ENCODE measurements at places on chromosomes 1 and 21. TPM values are rescaled to one million over a fixed set of nuclear protein-coding genes. Genes with fewer than 3 reads are reported as not detected.

The PSRC1 gene
- 34.6 TPM for total RNA-seq

The VASH2 gene
- 0.90 TPM for total RNA-seq

The TMEM269 gene
- not detected for total RNA-seq

The CD48 gene
- not detected for total RNA-seq

The HES3 gene
- total RNA-seq = not detected

The KCNA2 gene
- total RNA-seq = under 0.01 TPM

The FCGR1A gene
- not detected for total RNA-seq

GRCh38 chr1:163231385-163231784 lies 28.7 kb upstream of the RGS5 start:
- no peaks in the 10 kb centered on the region for H3K36me3 ChIP-seq
- no peaks in the 10 kb centered on the region for H3K27me3 ChIP-seq
- H3K27ac ChIP-seq = no peak overlapping the region
- H3K4me1 ChIP-seq = peaks cover 4% of the 10 kb centered on the region
- DNase-seq = peak; percentile 75

DNA sequence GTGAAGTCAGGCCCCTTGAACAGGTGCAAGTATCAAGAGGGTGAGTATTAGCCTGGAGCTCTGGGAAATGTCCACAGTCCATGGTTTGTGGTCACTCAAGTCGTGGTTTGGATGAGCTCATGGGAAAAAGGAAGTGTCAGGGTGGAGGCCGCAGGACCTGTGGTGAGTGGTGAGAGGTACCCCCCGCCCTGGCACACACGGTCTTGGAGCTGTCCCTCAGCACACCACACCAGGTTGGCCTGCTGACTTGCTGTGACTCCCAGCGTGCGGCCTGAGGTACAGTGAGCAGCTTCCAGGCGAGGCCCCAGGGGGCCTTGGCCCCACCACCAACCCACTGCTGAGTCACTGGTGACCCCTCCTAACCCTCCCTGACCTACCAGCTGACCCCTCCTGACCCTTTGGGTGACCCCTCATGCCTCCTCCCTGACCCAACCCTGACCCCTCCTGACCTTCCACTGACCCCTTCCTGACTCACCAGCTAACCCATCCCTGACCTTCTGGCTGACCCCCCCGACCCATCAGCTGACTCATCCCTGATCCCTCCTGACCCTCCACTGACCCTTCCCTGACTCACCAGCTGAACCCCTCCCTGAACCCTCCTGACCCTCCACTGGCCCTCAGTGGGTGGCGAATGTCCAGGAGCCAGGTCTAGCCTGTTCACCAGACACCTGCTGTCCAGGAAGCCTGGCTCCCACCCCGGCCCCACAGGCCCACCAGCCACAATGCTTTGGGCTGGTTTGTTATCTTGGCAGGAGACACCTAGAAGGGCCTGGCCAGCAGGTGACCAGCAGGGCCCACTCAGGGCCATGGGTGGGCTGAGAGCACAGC lies 34.8 kb upstream of the RNF187 start:
- no peak overlapping the region for H3K4me3 ChIP-seq
- H3K36me3 ChIP-seq = no peaks in the 10 kb centered on the region
- peak; percentile 25 for DNase-seq
- H3K27ac ChIP-seq = no peak overlapping the region

GRCh38 chr1:155167166-155168104 lies 5.7 kb downstream of the KRTCAP2 start:
- DNase-seq = peak; percentile 72
- H3K4me1 ChIP-seq = peaks cover 4% of the 10 kb centered on the region
- peaks cover 6% of the 10 kb centered on the region for H3K27me3 ChIP-seq
- no peak overlapping the region for H3K4me3 ChIP-seq
- no peak overlapping the region for H3K27ac ChIP-seq

GRCh38 chr1:3563610-3564009 lies 47.7 kb downstream of the MEGF6 start:
- DNase-seq = no peak
- H3K36me3 ChIP-seq = no peaks in the 10 kb centered on the region
- H3K4me1 ChIP-seq = no peaks in the 10 kb centered on the region

DNA sequence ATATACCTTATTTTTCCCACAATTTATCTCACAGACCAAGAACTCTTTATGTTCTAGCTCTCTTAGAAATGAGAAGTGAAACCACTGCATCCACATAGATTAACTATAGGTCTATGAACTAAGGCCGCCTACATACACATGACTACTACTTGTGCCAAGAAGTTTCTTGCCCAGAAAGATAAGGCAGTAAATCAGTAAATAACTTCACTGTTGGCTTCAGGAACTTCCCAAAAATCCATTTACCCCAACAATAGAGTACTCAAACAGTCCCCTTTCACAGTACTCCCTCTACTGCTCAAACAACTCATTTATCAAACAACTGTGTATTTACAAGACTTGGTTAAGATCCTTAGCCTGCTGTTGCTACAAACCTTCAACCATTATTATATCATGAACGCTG lies 96.5 kb downstream of the NME7 start:
- no peak overlapping the region for H3K4me3 ChIP-seq
- H3K4me1 ChIP-seq = no peaks in the 10 kb centered on the region
- DNase-seq = no peak
- no peaks in the 10 kb centered on the region for H3K36me3 ChIP-seq
- H3K27me3 ChIP-seq = no peaks in the 10 kb centered on the region
- no peak overlapping the region for H3K27ac ChIP-seq

- peaks cover 8% of the 10 kb centered on the region for H3K4me1 ChIP-seq
- H3K27ac ChIP-seq = peak overlapping the region; percentile 40
- no peak overlapping the region for H3K4me3 ChIP-seq
- DNase-seq = no peak
These were observed 144.6 kb downstream of the SLC30A10 start for GRCh38 chr1:219783605-219784235.

DNA sequence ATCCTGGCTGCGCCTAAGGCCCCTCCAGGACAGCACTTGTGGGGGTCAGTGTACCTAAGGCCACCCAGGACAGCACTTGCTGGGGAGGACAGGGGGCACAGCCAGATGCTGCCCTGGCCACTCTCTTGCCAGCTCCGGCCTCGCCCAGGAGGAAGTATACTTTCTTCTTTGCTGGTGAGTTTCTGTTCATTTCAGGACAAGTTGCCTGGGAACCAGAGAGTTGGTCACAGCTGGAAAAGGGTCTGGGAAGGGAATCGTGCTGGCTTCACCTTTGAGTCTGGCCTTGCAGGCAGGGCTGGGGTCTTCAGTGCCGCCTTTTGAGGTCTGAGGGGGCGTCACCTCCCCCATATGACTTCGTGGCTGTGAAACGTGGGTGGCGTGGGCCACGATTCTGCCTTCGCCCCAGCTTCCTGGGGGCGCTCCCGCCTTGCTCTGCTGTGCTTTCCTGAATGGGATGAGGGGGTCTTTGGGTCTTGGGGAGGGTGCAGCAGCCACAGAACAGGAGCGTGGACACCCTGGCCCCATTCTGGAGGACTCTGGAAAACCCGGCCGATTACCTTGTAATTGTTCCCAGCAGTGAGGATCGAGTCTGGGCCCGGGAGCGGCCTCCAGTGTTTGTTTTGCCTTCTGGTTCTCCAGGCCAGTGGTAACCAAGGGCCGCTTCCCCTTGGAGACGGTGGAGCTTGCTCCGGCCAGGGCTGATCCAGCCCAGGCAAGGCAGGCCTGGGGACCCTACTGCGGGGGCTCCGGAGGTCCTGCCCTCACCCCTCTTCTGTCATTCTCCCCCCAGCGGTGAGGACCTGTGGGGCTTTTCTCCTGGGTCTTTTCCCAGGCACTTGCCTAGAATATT lies 45.9 kb downstream of the SPSB1 start:
- H3K27ac ChIP-seq = no peak overlapping the region
- H3K27me3 ChIP-seq = no peaks in the 10 kb centered on the region
- no peak overlapping the region for H3K4me3 ChIP-seq
- no peaks in the 10 kb centered on the region for H3K36me3 ChIP-seq

GRCh38 chr1:113905435-113905861 lies 322 bp downstream of the DCLRE1B start:
- no peaks in the 10 kb centered on the region for H3K27me3 ChIP-seq
- H3K36me3 ChIP-seq = peaks cover 5% of the 10 kb centered on the region
- H3K27ac ChIP-seq = peak overlapping the region; percentile 52
- H3K4me1 ChIP-seq = no peaks in the 10 kb centered on the region
- peak overlapping the region; percentile 58 for H3K4me3 ChIP-seq

DNA sequence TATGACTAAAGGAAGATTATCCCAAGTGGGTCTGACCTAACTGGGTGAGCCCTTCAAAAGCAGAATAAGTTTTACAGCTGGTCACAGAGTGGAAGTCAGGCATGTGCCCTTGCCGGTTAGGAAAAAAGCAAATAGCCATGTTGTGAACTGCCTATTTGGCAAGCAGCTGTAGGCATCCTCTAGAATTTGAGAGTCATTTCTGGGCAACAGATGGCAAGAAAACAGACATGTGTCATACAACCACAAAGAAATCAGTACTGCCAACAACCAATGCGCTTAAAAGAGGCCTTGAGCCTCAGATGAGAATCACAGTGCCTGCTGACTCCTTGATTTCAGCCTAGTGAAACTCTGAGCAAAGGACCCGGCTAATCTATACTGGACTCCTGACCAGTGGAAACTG lies 26.8 kb downstream of the LRRC53 start:
- no peak for DNase-seq
- H3K27ac ChIP-seq = no peak overlapping the region
- H3K27me3 ChIP-seq = no peaks in the 10 kb centered on the region

GRCh38 chr1:235883261-235883927 lies 16.7 kb upstream of the LYST start:
- no peaks in the 10 kb centered on the region for H3K36me3 ChIP-seq
- peaks cover 5% of the 10 kb centered on the region for H3K4me1 ChIP-seq
- peaks cover 4% of the 10 kb centered on the region for H3K27me3 ChIP-seq
- peak; percentile 97 for DNase-seq

- H3K27me3 ChIP-seq = no peaks in the 10 kb centered on the region
- no peak overlapping the region for H3K27ac ChIP-seq
- H3K4me3 ChIP-seq = no peak overlapping the region
- DNase-seq = peak; percentile 40
These were observed 210.1 kb downstream of the FGGY start for GRCh38 chr1:59506952-59507351.

DNA sequence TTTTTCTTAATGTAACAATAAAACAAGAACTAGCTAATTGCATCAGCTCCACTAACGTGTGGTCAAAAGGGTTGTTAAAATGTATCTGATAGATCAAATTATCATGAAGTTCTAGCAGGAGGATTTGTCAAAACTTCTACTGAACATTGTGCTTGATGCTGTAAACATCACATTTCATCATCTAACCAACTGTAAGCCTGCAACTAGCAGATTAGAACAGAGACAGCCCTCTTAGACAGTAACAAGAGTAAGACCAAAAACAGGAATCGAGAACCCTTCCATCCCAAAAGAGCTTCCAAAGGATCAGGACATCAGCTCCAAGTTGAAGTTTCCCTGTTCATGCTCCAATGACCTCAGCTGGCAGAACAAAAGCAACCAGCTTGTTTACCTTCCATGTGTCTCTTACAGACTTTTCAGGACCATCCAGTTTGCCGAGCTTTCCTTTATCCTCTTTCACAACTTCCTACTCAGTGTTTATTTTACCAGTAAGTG lies 44.6 kb downstream of the NIBAN1 start:
- no peak overlapping the region for H3K27ac ChIP-seq
- DNase-seq = no peak
- H3K4me3 ChIP-seq = no peak overlapping the region
- H3K4me1 ChIP-seq = peaks cover 2% of the 10 kb centered on the region
- H3K36me3 ChIP-seq = no peaks in the 10 kb centered on the region
